Neural crest cell (in vitro differentiated cells): ENCODE measurements at places on chromosomes 3 and 15.
A peak's percentile ranks its signal among the peaks of the same experiment; 100 is the strongest.

- no peak for DNase-seq
Observed at GRCh38 chr3:30996467-30996866, 102.0 kb upstream of the GADL1 start.

GRCh38 chr3:48685293-48685602 is 467 bp downstream of the NCKIPSD start:
- DNase-seq = no peak

GRCh38 chr15:34001536-34001935 is 33.2 kb downstream of the CHRM5 start:
- no peak for DNase-seq

DNA sequence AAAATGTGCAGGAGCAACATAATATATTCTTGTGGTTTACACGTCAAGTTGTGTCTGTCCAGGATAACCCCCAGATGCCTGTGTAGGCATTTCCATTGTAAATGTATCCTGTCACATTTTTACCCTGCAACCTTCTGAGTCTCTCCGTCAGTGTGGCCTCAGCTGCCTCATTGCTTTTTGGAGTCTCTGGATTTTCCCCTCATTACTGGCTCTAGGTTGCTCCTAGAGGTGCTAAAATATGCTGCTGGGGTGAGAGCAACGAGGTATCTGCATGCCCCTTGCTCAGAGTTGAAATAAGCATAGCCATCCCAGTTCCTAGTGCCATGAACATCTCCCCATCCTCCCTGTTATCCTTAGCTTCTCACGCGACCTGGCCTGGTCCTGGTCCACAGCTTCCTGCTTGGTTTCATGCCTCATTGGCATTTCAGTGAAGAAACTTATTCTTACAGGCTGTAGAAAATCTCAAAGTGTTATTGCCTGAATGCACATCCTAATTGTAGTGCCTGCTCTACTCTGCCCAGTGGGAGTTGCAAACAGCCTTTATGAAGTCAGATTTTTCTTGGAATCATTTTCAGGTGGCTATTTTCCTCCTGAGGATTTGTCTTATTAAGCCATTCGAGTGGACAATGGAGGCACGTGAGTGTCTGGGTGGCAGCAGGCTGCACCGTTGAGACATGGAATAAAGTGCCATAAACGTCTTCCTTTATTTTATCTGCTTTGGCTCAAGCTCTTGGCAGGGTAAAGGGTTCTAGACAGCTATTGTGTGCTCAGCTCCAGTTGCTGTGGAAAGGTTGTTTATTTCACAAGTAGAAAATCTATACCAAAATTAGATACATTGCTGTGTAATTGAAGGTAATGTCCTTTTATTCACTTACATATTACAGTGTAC is 33.2 kb downstream of the OXNAD1 start:
- DNase-seq = no peak

GRCh38 chr15:78850941-78851755 is 21.5 kb upstream of the MORF4L1 start:
- DNase-seq = peak; percentile 31

DNA sequence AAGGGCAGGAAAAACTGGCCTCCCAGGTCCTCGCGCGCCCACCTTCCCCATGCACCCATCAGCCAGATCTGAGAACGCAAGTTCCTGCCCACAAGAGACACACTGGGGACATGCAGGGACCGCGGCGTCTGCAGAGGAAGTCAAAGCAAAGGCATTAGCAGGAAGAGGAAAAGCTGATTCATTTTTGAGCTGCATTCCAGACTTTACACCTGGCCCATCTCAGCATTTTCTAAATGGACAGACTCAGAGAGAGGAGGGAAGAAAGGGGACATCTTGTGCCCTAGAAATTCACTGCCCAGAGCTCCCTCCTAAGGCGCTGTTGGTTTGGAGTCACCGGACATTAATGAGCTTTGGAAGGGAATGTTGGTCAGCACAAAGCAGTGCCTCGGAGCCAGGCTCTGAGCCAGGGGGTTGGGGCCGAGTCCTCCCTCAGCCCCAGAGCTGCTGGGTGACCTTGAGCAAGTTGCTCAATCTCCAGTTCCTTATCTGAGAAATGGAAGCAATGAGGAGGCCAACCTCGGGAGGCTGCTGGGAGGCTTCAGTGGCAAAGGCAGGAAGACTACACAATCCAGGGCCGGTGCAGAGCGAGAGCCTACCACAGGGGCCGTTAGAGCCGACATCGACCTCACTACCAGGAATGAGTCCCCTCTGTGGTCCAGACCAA is 150.5 kb upstream of the IQSEC1 start:
- no peak for DNase-seq

- DNase-seq = no peak
Observed at GRCh38 chr3:177405191-177405672, 207.9 kb upstream of the TBL1XR1 start.

GRCh38 chr3:115804713-115805119 is 181.4 kb downstream of the GAP43 start:
- no peak for DNase-seq

- no peak for DNase-seq
Observed at GRCh38 chr15:60552224-60552623, 73.3 kb upstream of the ICE2 start.

- no peak for DNase-seq
Observed at GRCh38 chr3:25863416-25863959, 73.6 kb downstream of the OXSM start.

DNA sequence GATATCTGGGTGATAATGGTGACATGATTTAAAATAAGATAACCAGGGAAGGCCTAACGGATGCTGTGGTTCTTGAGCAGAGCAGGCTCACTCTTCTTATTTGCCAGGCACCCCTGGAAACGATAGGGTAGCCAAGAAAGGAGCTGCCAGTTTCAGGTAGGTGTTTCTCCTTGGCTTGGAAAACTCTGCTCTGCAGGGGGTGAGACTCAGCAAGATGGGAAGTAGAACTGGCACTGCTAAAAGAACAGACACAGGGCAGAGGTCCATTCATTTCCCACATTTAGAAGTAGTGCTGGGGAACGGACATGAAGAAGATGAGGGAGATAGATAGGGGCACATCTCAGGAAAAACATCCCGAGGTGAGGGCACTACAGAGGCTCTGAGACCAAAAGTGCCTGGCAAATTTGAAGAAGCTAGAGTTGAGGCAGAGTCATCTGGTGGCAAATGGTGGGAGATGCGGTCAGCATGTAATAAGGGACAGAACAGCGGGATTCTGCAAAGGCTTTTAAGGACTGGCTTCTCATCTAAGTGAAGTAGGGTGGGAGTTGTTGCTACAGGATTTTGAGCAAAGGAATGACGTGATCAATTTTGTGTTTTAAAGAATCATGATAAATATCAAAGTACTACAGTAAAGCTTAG is 323.4 kb upstream of the PLSCR5 start:
- no peak for DNase-seq

DNA sequence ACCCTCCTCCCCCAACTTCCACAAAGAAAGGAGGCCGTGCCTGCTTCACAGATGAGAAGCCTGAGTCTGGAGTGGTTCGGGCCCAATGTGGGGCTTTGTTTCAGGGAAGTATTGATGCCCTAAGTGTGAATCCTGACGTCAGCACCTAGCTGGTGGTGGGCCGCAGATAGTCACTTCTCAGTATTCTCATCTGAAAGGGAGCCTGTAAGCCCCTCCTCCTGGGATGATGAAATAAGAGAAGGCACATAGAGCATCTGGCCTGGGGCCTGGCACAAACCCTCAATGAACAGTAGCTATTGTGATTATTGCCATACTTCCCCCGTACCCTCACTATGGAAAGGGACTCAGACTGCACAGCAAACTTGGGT is 24.8 kb downstream of the LINGO1 start:
- no peak for DNase-seq

DNA sequence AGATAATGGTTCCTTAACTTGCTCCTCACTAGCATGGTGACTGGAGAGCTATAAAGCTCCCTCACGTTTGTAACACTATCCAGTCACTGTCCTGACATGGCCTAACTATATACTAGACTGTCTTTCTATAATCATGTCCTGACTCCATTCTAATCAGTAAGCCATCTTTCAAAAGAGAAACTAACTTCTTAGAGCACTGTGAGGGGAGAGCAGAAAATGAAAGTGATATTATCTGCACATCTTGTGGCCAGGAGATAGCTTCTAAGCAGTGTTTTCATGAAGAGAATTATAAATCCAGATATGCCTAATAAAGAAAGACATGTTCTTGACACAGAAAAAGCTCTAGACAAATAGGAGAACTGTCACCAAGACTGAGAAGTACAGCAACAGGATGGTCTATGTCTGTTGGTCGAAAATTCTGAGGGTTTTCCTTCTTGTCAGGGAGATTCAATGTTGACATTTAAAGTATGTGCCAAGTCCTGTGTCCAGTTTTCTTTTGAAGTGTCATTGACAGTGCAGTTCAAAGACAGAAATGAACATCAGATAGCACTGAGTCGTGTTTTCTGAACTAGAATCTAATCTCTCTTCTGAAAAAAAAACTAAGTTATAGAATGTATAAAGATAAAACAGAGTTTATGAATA is 230.6 kb upstream of the PEX5L start:
- no peak for DNase-seq

DNA sequence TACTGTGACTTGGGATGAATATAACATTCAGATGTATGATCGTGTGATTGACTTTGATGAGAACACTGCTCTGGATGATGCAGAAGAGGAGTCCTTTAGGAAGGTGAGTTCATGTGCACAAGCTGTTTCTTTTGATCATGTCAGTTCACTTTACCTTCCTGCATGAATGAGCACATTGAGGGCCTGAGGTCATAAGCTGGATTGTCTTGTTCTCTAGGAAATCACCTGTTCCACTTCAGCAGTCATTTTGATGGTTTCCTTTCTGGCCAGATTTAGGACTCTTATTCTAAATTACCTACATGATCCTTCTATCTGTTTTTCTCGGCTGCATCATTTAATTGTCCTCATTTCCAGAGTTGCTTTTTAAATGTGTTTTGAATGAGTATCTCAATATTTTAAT is 4.1 kb downstream of the RCN2 start:
- no peak for DNase-seq

- DNase-seq = no peak
Observed at GRCh38 chr15:92584105-92584504, 71.5 kb downstream of the FAM174B start.

GRCh38 chr15:81008312-81008711 is 7.6 kb downstream of the TLNRD1 start:
- no peak for DNase-seq

DNA sequence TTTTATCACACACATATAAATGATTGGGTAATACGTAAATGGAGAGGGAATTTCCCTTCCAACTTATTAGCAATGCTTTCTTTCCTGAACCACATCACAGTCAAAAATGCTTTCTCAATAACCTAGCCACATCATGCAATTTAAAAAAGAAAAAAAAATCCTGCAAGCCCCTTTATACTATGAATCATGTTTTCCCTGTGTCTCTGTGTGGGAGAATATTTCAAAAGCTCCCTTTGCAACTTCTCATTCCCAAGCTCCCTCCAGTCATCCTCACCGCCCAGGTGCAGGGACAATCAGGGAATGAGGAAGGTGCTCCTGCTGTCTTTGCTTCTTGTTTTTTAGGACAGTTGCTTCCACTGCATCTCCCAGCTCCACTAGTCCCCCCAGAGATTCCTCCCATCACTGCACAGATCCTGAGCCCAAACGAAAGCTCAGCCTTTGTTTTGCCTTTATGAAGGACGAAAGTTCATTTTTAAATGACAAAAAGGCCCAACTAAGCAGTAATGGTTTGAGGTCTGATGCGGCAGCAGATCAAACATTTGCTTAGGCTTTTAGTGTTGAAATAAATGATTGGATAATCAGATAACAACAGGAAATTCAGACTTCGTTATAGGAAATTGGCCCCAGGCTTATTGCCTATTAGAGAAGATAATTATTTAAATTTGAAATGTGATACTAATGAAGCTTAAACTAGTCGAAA is 47.8 kb upstream of the ADGRG7 start:
- no peak for DNase-seq

GRCh38 chr3:23591374-23591773 is 214.4 kb upstream of the UBE2E1 start:
- no peak for DNase-seq

GRCh38 chr3:194893121-194893987 is 207.7 kb downstream of the FAM43A start:
- no peak for DNase-seq

GRCh38 chr15:31407376-31407775 is 80.7 kb downstream of the KLF13 start:
- no peak for DNase-seq

GRCh38 chr3:19264424-19264823 is 116.1 kb downstream of the KCNH8 start:
- no peak for DNase-seq

DNA sequence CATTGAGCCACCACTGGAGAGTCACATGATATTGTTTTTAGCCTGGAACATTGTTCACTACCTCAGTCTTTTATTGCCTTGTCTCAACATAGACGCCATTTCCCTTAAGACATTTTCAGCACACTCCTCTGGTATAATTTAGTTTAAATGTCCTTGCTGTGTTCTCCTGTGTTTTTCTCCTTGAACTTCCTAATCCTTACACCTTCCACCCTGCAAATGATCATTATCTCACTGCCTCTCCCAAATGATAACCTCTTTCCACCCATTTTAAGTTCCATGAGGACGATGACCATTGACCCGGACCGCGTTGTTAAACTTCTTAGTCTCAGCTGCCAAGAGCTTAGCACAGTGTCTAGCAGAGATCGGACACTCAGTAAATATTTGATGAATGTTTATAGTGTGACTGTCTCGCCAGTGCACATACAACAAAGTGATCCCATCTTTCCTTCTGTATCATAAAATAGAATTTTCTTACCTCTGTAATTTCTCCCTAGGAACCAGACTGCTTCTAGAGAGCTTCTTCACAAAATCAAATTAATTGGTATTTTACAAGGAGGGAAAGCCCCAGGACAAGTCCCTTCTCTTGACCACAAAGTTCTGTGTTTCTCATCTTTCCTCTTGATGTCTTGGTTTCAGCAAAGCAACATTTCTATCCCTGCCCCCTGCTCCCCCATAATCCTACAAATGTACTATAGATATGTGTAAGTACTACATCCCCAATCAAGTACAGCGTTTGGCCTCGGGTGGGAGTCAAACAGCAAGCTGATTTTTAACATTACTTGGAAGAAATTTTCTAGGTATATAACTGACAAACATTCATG is 429.6 kb downstream of the LPP start:
- DNase-seq = no peak

DNA sequence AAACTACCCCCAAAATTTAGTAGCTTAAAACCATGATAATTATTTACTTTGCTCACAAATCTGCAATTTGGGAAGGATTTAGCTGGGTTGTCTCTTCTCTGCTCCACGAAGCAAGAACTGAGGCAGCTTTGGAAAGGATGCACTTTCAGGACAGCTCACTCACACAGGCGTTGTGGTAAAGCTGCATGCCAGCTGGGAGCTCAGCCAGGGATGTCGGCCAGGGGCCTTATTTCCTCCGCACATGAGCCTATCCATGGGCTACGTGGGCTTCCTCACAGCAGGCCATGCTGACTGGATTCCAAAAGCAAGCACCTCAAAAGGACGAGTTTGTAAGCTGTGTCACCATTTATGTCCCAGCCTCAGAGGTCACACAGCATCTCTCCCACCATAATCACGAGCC is 301.3 kb upstream of the IGF1R start:
- no peak for DNase-seq
